Dorsolateral prefrontal cortex (tissue), 122 donors: ENCODE measurements at places on chromosomes 6 and 20.
A peak's percentile ranks its signal among the peaks of the same experiment; 100 is the strongest.

DNA sequence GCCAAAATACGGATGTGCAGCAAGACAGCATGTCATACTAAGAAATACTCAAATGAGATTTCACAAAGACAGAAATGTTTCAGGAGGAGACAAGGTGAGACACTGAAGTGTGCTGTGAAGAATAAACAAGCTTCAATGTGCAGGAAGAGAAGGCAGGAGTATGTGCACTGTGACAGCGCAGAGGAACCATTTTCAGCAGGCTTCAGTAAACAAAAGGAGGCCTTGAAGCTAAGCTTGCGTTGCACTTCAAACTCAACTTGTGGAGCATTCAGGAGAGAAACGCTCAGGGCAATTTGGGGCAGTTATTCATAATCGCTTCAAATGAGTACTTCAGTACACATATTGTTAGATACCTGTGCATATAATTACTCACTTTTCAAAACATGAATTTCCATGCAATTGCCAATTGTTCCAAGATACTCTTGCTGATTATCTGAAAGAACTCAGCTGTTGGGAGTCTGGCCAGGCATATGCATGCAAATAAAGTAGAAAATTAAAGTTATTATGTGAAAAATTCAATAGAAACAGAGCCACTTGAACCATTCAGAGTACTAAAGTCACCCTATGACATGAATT is 234.2 kb upstream of the OPRM1 start:
- DNase-seq = no peak

DNA sequence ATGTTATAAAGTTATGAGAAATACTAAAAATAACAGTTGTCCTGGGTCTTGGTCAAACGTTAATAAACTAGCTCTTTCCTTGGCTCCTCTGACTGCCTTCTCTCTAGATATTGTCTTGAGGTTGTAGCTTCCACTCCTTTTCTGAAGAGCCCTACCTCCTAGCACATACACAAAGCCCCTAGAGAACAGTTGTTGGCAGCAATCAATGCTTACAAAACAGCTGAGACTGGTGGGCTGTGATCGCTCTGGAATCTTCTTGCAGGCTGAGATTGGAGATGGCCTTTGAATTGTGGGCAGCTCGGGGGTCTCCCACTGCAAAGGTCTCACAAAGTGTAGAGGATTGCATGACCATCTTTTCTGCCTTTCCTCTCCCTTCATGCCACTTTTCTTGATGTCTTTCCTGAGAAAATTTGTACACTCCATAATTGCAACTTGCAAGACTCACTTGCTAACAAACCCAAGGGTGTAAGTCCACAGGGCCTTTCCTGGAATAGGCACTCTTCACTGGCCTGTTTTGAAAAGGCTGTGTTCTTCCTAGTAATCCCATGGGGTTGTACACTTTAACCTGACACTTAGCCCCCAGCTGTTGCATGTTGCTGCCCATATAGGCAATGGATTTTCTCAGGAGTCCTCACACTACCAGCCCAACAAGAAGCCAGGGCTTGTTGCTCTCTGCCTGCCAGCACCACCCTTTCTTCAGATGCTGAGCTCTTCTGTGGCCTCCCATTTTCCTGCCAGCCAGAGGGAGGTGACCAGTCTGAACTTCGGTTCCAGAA is 99.9 kb downstream of the TCP11 start:
- no peak for DNase-seq

DNA sequence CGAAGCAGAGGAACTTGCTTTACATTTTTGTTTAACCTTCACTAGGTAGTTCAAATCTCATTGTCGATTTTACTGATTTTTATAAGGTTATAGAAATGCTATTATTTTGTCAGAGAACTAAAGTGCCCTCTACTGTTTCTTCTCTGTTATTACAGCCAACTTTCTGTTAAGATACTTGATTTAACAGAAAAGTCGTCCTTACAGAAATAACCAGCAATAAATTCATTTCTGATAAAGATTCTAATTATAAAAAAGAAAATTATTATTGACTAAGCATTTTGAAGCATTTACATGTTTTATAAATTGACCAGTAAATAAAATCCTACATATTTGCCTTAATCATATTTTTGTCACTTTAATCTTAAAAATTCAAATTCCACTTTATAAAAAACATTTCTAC is 60.8 kb downstream of the OGFRL1 start:
- DNase-seq = no peak

- DNase-seq = no peak
Observed at GRCh38 chr6:162262466-162263196, 464.9 kb downstream of the PRKN start.

GRCh38 chr6:89392823-89393222 is 19.2 kb downstream of the RRAGD start:
- no peak for DNase-seq

DNA sequence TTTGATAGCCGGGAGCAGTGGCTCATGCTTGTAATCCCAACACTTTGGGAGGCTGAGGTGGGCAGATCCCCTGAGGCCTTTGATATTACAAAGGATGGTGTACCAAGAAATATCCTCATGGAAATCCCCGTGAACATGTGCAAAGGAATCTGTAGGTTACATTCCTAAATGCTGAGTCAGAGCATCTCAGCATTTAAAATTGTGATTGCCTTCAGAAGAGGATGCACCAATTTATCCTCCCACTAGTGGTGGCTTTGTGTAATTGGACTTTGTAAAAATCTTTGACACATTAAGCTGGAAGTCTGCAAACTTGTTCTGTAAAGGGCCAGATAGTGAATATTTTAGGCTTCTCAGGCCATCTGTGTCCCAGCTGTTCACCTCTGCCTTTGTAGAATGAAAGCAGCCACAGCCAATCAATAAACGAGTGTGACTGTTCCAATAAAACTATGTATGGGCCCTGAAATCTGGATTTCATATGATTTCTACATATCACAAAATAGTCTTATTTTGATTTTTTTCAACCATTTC is 11.8 kb downstream of the TMEM14B start:
- no peak for DNase-seq

DNA sequence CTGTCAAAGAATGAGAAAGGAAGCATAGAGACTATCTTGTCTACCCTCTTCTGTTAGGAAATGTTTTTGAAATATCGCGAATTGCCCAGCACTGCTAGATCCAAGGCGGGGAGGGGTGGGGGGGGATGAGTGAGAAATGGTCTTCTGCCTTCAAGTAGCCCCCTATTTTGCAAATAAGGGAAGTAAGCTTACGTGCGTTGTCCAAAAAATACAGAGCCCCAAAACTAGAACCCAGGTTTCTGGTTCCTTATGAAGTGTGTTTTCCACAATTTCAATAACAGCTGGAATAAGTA is 923 bp upstream of the ILRUN start:
- no peak for DNase-seq

- DNase-seq = no peak
Observed at GRCh38 chr6:110652520-110652919, 162.7 kb downstream of the CDK19 start.

- DNase-seq = no peak
Observed at GRCh38 chr20:2751878-2752566, 48.4 kb downstream of the CPXM1 start.

- DNase-seq = no peak
Observed at GRCh38 chr6:119350952-119351372, 1.4 kb upstream of the MAN1A1 start.

- DNase-seq = no peak
Observed at GRCh38 chr6:15350386-15351083, 104.7 kb downstream of the JARID2 start.

DNA sequence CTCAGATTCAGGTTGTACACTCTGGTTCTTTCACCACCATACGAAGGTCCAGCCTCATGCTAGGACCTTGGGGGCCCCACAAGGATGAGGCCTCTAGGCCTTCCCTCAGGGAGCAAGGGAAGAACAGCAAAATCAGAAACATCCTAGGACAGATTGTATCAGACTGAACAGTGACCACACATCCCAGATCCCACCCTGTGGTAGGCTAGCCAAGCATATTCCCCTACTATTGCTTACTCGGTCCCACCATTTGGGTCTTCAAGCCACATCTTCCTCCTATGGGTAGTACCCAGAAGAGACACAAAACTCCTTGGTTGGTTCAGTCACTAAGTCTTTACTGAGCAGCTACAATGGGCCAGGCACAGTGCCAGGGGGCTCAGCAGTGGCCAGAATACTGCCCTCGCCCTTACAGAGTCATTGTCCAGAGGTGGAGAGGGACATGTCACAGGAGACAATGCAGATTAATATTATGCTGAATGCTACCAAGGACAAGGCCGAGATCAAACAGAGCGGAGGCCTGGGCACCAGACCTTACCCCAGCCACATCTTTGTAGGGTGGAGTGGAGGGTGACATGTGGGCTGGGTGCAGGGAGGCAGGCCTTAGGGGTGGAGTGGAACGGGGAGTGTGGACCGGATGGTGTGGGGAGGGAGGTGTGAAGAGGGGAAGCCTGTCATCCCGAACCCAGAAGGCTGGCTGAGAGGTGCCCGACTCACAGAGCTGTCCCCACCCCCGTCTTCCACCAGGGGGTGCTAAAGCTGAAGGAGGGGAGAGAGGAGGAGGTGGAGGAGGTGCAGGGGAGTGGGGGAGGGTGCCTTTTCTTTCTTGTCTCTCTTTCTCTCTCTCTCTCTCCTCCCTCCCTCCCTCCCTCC is 6.8 kb upstream of the MAPK13 start:
- peak; percentile 44 for DNase-seq

DNA sequence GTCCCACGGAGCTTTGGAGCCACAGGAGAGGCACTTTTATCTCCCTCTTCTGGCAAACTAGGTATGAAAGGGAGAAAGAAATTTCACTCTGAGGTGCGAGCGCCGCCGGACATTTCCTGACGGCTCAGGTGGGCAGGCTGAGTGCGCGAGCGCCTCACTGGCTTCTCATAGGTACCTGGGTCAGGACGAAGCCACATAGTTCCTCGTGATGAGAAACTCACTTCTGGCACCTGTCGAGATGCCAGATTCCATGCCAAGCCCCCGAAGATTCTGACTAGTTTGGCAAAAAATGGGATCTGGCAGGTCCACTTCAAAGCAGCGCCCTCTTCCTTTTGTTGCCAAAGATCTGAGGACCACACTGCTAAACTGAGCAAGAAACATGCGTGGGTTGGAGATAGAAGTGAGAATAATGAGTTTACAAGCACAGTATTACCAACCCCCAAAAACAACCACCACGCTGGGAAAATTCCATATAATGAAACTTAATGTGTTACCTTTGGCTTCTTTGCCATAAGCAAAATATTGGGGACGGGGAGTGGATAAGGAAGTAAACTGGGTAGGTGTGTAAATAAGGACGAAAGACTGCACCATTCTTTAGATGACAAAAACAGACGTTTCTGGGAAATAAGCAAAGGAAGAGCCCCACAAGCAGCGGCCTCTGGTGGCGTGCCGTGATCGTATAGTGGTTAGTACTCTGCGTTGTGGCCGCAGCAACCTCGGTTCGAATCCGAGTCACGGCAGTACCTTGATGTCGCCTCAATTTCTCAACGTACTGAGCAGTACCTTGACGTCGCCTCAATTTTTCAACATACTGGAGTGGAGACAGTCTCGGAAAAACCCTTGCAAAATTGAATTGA is 89.8 kb upstream of the PRSS16 start:
- DNase-seq = peak; percentile 70

- DNase-seq = no peak
Observed at GRCh38 chr6:42394881-42395620, 56.7 kb downstream of the TRERF1 start.

DNA sequence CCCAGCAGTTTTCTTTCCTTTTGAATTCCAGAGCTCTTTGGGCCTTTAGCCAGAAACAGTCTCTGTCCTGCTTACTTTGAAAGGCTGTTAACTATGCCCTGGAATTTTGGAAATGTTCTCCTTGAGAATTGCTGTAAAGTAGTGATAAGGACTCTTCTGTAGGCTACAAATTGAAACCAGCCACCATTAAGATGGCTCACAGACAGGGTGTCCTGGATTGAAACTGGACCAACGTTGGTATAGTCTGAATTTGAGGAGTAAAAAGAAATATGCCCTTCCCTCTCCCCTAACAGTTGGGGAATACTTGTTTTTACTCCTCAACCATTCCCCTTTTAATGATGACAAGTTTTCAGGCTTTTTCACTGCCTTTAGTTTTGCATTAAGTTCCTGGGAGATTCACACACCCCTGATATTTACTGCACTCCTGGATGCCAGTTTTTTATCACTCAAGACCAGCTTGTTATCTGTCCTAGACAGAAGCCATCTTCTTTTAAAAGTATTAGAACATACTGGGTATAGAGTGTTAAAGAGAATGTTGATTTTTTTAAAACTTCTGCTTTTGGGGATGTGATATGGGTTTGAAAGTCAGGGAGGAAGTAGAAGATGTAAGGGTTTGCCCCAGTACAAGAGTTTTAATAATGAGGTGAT is 21.9 kb downstream of the TOP1 start:
- no peak for DNase-seq

DNA sequence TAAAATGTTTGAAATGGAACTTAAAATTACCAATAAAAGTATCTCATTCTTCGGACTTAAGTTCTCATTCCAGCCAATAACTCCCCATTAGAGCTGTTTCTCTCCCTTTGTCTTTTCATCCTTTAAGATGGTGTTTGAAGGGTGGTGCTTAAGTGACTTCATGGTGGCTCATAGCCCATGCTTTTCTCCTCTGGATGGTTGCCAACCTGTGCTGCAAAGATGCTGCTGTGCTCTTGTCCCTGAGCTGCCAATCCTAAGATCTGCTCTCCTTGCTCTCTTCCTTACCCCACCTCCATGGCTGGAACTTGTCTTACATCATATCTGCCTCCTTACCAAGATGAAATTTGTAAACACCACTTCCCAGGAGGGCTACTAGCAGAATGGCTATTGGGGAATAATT is 31.6 kb upstream of the PNRC1 start:
- no peak for DNase-seq

- DNase-seq = no peak
Observed at GRCh38 chr6:26273673-26274588, 91.1 kb upstream of the BTN3A2 start.

GRCh38 chr6:136439514-136440190 is 110.6 kb downstream of the MAP7 start:
- no peak for DNase-seq

DNA sequence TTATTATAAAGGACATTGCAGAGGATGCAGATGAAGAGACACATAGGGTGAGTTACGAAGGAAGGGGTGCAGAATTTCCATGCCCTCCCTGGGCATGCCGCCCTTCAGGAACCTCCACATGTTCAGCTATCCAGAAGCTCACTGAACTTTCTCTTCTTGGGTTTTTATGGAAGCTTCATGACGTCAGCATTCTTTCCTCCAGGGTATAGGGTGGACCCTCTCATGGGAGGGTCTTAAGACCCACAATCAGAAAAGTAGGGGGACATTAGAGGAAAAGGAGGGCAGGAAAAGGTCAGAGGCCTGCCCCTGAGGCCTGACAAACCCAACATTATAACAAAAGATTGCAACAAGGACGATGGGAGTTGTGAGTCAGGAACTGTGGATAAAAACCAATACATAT is 14.6 kb upstream of the DCBLD1 start:
- DNase-seq = no peak

GRCh38 chr6:160085226-160085625 is 36.4 kb upstream of the SLC22A1 start:
- no peak for DNase-seq

DNA sequence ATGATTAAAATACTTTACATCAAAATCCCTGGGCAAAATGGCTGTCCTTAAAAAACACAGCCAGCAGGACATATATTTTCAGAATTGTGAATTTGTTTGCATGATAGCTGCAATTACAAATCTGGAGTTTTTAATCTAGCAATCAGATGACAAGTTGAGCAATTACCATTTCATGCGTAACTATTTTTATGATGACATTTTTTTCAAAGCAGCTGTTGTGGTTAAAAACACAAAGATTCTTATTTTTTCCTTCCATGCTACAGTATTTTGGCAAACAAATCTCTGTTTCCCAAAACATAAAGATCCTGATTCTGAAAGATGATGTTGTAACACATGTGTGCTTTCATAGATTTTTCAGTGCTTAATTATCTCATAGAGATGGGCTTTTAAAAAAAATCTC is 90.2 kb downstream of the PHACTR1 start:
- DNase-seq = no peak

- no peak for DNase-seq
Observed at GRCh38 chr6:160050022-160050421, 71.6 kb upstream of the SLC22A1 start.
